ENCODE measurements at places on chromosomes 7 and 10.

GRCh38 chr10:48748573-48748972 is 63.9 kb downstream of the WDFY4 start:
- no peak for DNase-seq

DNA sequence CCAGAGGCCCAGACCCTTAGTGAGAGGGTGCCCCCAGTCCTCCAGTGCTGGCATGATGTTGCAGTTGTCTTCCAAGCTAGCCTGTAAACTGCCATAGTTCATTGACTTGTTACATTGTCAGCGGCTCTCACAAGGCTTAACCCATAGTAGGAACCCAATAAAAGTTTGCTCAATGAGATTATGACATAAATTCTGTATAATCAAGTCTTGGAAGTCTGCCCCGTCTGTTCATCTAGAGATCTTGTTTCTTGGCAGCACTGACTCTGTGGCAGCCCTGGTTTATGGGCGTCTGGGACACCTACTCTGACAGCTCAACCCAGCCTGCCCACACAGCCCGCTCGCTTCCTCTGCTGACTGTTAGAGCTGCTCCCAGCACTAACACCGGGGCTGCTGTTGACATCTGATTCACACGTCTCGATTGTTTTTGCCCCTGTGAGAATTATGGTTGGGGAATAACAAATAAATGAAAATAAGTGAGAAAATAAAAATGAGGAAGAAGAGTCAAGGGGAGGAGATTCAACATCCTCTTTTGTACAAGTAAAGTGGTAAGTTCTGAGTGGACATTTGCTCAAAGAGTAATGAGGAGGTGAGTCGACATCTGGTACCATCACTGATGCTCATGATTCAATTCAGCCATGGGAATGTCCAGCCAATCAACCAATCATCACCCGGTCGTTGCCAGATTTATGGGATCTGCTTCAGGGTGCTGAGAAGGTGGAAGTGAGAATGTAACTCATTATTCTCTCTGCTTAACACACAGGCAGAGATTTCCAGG is 160.8 kb downstream of the SPAG6 start:
- DNase-seq: peak; percentile 39

DNA sequence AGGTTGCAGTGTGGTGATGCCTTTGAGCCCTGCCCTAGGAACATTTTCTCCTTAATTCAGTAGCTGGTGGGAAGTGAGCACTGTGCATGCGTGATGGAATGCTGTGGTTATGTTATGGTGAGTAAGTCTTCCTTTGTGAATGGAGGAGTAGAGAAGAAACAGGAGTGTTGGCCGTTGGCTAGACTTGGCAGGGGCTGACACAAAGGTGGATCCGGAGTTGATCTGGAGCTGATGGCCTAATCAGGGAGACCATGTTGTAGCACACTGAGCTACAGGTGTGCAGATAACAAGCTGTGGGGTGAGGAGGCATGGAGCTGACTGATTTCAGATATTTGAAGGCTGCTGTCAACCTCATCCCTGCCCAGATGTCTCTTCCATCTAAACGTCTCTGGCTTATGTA is 122.3 kb downstream of the CNNM2 start:
- no peak for DNase-seq

GRCh38 chr10:101110856-101111523 is 20.1 kb upstream of the TLX1 start:
- no peak for DNase-seq

DNA sequence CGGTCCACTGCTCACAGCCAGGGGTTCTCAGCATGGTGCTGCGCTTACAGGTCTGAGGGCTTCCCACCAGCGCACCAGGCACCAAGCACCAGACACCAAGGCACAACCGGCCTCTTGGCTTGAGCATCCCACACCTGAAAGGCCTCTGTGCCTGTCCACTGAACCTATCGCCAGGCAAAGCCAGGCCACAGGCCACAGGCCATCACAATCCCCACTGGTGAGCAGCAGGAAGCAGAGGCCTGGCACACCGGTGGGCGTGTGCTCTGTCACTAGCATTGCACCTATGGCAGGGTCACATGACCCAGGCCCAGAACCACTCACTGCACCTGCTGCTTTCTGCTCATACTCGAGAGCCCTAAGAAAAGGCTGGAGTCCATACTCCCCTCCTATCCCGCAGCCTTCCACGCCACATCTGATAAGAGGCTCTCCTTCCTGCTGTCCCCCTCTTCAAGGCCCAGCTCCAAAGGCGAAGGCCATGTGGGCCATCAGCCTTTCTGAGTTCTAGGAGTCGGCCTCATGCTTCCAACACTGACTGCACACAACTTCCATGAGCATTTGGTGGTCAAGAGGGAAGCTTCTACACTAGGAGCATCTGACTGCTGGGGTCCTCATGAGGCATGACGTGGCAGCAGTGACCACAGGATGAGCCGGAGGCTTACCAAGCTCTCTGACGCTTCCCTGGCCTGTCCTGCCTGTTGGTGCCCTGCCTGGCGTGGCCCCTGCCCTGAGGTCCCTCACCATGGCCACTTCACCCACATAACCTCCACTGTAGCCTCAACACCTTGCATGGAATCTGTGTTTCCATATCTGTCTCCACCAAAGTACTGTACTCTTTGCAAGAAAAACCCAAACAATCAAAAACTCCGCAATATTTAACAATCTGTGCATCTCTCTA is 166.3 kb downstream of the TNS3 start:
- no peak for DNase-seq

GRCh38 chr10:26430641-26431163 is 7.4 kb upstream of the APBB1IP start:
- no peak for DNase-seq

- DNase-seq: no peak
These were observed 92.1 kb downstream of the FOXL3 start for GRCh38 chr7:382043-382400.

GRCh38 chr10:122617476-122618270 is 57.1 kb downstream of the DMBT1 start:
- DNase-seq: no peak

- DNase-seq: no peak
These were observed 79.8 kb upstream of the NEBL start for GRCh38 chr10:20976891-20977290.

DNA sequence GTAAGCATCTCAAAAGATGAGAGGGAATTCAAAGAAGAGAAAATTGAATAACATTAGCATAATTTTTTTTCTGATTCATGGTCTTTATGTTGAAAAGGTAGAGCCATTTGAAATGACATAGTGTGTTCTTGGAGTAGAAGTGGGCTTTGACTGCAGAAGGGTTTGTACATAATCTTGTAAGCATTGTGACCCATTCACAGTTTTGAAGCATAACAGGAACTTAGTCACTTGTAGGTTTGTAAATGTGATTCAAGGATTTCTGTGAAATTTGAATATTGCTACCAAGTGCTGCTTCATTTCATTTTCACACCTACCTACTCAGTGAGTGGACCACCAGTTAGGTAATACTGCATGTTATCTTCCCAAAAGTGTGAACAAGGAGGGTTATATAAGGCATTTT is 68.6 kb downstream of the PON1 start:
- no peak for DNase-seq

GRCh38 chr7:128103498-128104107 is 72.4 kb upstream of the LRRC4 start:
- peak; percentile 7 for DNase-seq

DNA sequence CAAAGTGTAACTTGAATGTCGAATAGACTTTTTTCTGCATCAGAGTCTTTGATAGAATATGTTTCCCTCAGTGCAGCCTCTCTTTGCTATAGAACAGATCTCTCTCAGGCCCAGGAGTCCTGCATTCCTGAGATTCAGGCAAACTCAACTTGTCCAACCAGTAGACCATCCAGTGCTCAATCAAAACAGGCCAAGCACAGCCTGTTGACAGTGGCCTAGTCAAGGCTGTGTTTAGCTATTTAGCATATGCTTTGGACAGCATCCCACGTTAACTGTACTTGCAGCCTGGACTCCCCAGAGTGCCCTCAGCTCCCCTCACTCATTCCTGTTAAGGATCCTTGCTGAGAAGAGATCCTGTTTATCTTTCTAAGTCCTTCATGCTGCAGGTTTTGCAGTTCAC is 16.3 kb downstream of the OR6V1 start:
- DNase-seq: no peak

GRCh38 chr10:10676972-10677371 is 340.7 kb upstream of the CELF2 start:
- DNase-seq: no peak

- DNase-seq: no peak
These were observed 42.5 kb upstream of the ZNF438 start for GRCh38 chr10:31073996-31074721.

GRCh38 chr7:151439855-151440798 is at the start of gene CRYGN:
TSS of gene CRYGN (minus strand) at chr7:151440141. CDS start at chr7:151439917, 224 bp downstream.
- DNase-seq: no peak

- DNase-seq: no peak
These were observed 481.4 kb downstream of the NEBL start for GRCh38 chr10:20415684-20416083.

- no peak for DNase-seq
These were observed 19.9 kb downstream of the SYPL1 start for GRCh38 chr7:106092204-106092603.

GRCh38 chr7:37488163-37488764 is 39.6 kb upstream of the ELMO1 start:
- DNase-seq: no peak

- DNase-seq: no peak
These were observed 1.2 kb downstream of the PRRT4 start for GRCh38 chr7:128360359-128360678.

DNA sequence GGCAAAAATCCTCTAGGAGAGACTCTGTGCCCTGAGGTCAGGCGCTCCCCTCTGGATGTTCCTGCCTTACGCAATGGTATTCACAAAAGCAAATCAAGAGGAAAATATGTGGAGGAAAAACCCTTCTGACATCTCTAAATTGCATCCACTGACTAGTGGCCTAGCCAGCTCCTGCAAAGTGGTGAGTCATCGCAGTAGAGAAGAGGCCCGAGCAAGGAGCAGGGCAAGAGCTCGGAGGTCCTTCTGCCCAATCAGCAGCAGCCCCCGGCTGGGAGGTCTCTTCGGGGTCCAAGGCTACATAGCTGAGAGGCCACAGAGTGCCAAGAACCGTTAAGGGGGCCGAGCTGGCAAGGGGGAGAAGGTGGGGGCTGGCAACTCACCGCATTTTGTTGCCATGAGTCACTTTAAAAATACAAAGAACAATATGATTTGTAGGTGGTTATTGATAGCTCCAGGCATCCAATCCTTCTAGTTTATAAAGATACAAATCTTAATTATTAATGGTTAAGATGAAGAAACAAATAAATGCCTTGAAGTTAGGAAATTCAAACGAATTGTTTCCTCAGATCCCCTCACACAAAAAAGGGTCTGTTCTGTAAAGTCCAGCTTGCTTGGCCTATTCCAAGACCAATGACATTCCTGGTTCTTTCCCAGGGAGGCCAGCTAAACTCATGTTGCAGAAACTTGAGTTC is 161.6 kb downstream of the PKD1L1 start:
- no peak for DNase-seq

GRCh38 chr7:101951757-101952156 is 134.3 kb downstream of the CUX1 start:
- no peak for DNase-seq

DNA sequence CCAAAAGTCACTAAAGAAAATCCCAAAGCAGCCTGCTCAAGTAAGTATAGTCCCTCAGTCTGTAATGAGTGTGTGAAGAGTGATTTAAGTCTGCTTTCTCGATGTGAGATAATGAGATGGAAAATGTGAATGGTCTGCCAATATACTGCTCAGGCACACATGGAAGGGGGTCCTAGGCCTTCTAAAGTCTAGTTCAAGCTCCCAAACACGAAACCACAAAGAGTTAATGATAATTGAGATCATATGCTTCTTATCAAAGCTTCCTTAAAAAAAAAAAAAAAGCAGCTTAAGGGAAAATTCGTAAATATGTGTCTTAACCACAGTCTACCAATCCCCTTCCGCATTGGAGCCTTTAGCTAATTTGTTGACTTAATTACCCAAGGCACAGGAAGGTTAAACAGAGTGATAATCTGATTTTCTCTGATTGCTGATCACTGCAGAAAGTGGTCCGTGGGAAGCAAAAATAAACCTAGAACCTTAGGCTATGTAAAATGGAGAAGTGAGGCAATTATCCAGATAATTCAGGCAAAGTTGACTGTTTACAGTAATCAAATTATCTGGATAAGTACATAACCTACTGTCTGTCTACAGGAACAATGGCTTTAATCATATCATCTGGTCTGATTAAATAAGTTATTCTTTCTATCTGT is 172.9 kb downstream of the MBL2 start:
- DNase-seq: no peak

All from stimulated activated CD8-positive, alpha-beta memory T cell treated with anti-CD3 and anti-CD28 coated beads, Interleukin-7, amount 100 ng/mL, for 48 hours (primary cell).